ENCODE measurements at places on chromosomes 7 and 10. TPM values are rescaled to one million over a fixed set of nuclear protein-coding genes. Genes with fewer than 3 reads are reported as not detected.

PLAC9 gene
- total RNA-seq: 1.7 TPM

IFIT1B gene
- 0.49 TPM for total RNA-seq

TMEM225B gene
- 0.49 TPM for total RNA-seq

LRIT1 gene
- not detected for total RNA-seq

SKIDA1 gene
- total RNA-seq: 6.9 TPM

GPR85 gene
- total RNA-seq: 131 TPM

SMKR1 gene
- total RNA-seq: 2.2 TPM

NEUROD6 gene
- 325 TPM for total RNA-seq

MEST gene
- 68.1 TPM for total RNA-seq

NYAP1 gene
- 29.7 TPM for total RNA-seq

PKD2L1 gene
- total RNA-seq: 0.25 TPM

RBM20 gene
- 0.74 TPM for total RNA-seq

TDRD1 gene
- total RNA-seq: 0.25 TPM

LIPF gene
- 3.4 TPM for total RNA-seq

ITIH5 gene
- 14.3 TPM for total RNA-seq

Measured in temporal lobe (tissue), 4 donors.